ENCODE measurements at places on chromosomes 3 and 15. TPM values are rescaled to one million over a fixed set of nuclear protein-coding genes. Genes with fewer than 3 reads are reported as not detected.
A peak's percentile ranks its signal among the peaks of the same experiment; 100 is the strongest.

Gene SIDT1
- 48.3 TPM for total RNA-seq

GRCh38 chr3:64815789-64816188 is 128.0 kb upstream of the ADAMTS9 start:
- no peak overlapping the region for H3K4me3 ChIP-seq
- no peaks in the 10 kb centered on the region for H3K36me3 ChIP-seq
- no peak for DNase-seq
- no peaks in the 10 kb centered on the region for H3K27me3 ChIP-seq

DNA sequence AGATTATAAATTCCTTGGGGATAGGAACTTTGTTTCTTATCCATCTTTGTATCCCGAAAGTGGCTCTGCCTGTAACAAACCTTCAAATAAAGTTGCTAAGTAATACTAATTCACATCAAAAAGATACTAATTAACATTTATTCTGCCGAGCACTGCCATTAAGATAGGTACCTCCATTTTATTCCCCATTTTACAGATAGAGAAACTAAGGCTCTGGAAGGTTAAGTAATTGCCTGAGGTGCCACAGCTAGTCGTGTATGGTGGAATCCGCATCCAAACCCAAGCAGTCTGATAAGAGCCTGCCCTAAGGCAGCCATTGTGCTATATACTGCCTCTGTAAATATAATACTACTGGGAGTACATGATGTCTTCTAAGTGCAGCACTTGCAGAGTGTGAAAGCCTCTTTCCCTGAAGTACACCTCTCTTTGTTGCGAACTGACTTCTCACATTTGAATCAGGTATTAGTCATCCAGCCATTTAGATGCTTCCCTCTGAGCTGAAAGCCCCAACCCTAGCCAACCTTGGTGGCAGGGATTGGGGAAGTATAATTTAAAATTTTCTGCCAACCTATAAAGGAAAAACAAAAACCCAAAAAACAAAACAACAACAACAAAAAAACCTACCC is 78.5 kb upstream of the CHD2 start:
- no peaks in the 10 kb centered on the region for H3K36me3 ChIP-seq
- DNase-seq, result no peak
- H3K4me3 ChIP-seq, result peak overlapping the region; percentile 33

Gene SNTN
- total RNA-seq, result not detected

GRCh38 chr3:180881065-180881801 is 31.2 kb upstream of the FXR1 start:
- DNase-seq, result no peak
- no peak overlapping the region for H3K27ac ChIP-seq
- no peaks in the 10 kb centered on the region for H3K36me3 ChIP-seq

- DNase-seq, result no peak
- no peak overlapping the region for H3K27ac ChIP-seq
- H3K4me3 ChIP-seq, result no peak overlapping the region
- peaks cover 3% of the 10 kb centered on the region for H3K27me3 ChIP-seq
Observed at GRCh38 chr3:57949344-57949743, 58.9 kb upstream of the FLNB start.

- no peak overlapping the region for H3K27ac ChIP-seq
- peak; percentile 41 for DNase-seq
- peaks cover 4% of the 10 kb centered on the region for H3K4me1 ChIP-seq
- peaks cover 64% of the 10 kb centered on the region for H3K27me3 ChIP-seq
- peak overlapping the region; percentile 9 for H3K4me3 ChIP-seq
Observed at GRCh38 chr15:29570948-29571791, 251.1 kb downstream of the TJP1 start.

GRCh38 chr3:137165117-137165806 is 207.5 kb downstream of the IL20RB start:
- no peaks in the 10 kb centered on the region for H3K4me1 ChIP-seq
- H3K4me3 ChIP-seq, result no peak overlapping the region
- no peaks in the 10 kb centered on the region for H3K36me3 ChIP-seq
- H3K27ac ChIP-seq, result no peak overlapping the region

DNA sequence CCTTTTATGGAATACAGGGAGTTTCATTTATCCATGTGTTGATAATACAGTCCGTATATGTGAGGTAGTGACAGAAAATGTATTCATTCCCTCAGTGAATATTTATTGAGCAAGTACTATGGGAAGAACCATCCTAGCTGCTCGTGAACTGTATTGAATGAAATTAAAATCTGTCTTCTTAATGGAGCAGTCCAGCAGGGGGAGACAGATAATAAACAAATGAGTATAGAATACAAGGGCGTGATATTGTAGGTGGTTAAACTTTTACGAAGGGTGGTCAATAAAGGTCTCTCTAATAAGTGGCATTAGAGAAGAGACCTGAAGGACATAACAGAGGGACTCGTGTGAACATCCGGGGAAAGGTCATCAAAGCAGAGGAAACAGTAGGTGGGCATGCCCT is 62.7 kb upstream of the OSTN start:
- DNase-seq, result no peak
- H3K4me1 ChIP-seq, result no peaks in the 10 kb centered on the region
- no peak overlapping the region for H3K27ac ChIP-seq
- H3K4me3 ChIP-seq, result no peak overlapping the region

Gene OR4F6
- total RNA-seq, result not detected

Gene CFAP161
- not detected for total RNA-seq

DNA sequence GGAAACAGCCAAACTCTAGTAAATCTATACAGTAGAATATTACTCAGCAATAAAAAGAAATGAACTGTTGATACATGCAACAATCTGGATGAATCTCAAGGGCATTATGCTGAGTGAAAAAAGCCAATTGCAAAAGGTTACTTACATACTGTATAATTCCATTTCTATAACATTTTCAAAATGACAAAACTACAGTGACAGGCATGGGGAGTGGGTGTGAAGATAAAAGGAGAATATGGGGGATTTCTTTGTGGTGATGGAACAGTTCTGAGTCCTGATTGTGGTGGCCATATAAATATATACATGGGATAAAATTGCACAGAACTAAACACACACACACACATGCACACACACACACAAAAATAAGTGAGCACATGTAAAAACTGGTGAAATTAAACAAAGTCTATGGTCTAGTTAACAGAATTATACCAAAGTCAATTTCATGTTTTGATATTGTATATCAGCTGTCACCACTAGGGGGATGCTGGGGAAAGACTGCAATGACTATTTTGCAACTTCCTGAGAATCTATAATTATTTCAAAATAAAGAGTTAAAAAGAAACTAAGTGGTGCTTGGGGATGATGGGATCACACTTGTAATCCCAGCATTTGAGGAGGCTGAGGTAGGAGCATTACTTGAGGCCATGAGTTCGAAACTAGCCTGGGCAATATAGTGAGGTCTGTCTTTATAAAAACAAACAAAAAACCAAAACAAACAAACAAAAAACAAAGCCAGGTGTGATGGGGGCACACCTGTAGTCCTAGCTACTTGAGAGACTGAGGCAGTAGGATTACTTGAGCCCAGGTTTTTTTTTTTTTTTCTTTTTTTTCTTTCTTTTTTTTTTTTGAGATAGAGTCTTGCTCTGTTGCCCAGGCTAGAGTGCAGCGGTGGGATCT is 66.0 kb downstream of the SPTSSB start:
- DNase-seq, result no peak
- no peak overlapping the region for H3K4me3 ChIP-seq
- no peak overlapping the region for H3K27ac ChIP-seq
- H3K36me3 ChIP-seq, result peaks cover 22% of the 10 kb centered on the region
- peaks cover 17% of the 10 kb centered on the region for H3K4me1 ChIP-seq

Gene CPN2
- total RNA-seq, result not detected

GRCh38 chr3:117868766-117869165 is 1159.2 kb downstream of the TUSC7 start:
- H3K27ac ChIP-seq, result no peak overlapping the region
- no peak for DNase-seq
- no peaks in the 10 kb centered on the region for H3K4me1 ChIP-seq
- no peaks in the 10 kb centered on the region for H3K36me3 ChIP-seq

DNA sequence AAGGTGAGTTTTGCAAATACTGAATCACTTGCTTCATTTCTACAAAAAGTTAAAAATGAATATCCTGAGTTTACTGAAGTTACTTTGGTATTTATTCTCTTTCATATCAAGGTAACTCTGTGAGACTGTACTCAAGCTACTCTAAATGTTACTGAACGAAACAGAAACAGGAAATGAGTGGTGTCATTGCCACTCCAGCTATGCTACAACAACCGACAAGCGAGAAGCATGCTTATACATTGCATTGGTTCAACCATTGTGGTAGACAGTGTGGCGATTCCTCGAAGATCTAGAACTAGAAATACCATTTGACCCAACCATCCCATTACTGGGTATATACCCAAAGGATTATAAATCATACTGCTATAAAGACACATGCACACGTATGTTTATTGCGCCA is 313.2 kb upstream of the THBS1 start:
- peaks cover 11% of the 10 kb centered on the region for H3K4me1 ChIP-seq
- H3K36me3 ChIP-seq, result no peaks in the 10 kb centered on the region
- no peak overlapping the region for H3K4me3 ChIP-seq
- peaks cover 4% of the 10 kb centered on the region for H3K27me3 ChIP-seq
- no peak for DNase-seq

- H3K27ac ChIP-seq, result peak overlapping the region; percentile 96
- no peaks in the 10 kb centered on the region for H3K27me3 ChIP-seq
- peak overlapping the region; percentile 96 for H3K4me3 ChIP-seq
Observed at GRCh38 chr3:18442756-18443664, 17.9 kb upstream of the SATB1 start.

GRCh38 chr3:39409514-39410136 is 3.1 kb downstream of the RPSA start:
- H3K4me3 ChIP-seq, result peak overlapping the region; percentile 57
- H3K36me3 ChIP-seq, result peaks cover 42% of the 10 kb centered on the region
- H3K4me1 ChIP-seq, result peaks cover 48% of the 10 kb centered on the region

DNA sequence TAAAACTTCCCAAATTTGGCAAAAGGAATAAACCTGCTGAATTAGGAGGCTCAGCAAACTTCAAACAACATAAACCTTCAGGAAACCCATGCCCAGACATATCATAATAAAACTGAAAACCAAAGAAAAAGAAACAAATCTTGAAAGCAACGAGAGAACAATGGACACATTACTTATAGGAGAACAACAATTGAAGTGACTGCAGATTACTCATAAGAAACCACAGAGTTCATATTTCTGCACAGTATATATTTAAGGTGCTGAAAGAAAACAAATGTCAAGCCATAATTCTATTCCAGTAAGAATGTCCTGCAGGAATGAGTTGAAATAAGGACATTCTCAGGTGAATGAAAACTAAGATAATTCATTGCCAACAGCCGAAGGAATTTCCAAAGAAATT is 80.8 kb upstream of the PROK2 start:
- DNase-seq, result no peak
- no peaks in the 10 kb centered on the region for H3K36me3 ChIP-seq
- no peak overlapping the region for H3K4me3 ChIP-seq
- no peaks in the 10 kb centered on the region for H3K4me1 ChIP-seq
- peaks cover 57% of the 10 kb centered on the region for H3K27me3 ChIP-seq

DNA sequence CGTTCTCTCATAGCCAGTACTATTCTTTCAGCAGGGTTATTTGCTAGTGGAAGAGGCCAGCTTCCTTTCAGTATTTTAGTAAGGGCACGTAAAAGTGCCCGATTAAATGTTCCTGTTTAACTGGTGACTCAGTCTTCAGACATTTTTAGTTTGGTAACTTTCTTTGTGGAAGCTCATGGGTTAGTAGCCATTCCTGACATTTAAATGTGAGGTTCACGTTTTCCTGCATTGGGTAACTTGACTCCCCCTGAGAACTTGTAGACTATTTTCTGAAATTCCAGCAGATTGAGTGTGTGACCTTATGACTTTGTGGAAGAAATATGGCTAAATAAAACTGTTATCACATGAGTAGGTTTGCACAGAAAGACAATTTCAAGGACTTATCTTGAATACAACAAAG is 16.9 kb downstream of the ABHD2 start:
- H3K36me3 ChIP-seq, result peaks cover 15% of the 10 kb centered on the region
- no peak overlapping the region for H3K4me3 ChIP-seq
- DNase-seq, result no peak

Gene PRTG
- total RNA-seq, result not detected

Gene TNK2
- total RNA-seq, result 136 TPM

Gene LARP6
- total RNA-seq, result not detected

Gene ZNF860
- total RNA-seq, result not detected

- no peak overlapping the region for H3K27ac ChIP-seq
- H3K4me1 ChIP-seq, result no peaks in the 10 kb centered on the region
- H3K27me3 ChIP-seq, result no peaks in the 10 kb centered on the region
- peaks cover 3% of the 10 kb centered on the region for H3K36me3 ChIP-seq
- no peak for DNase-seq
- no peak overlapping the region for H3K4me3 ChIP-seq
Observed at GRCh38 chr3:143617050-143617449, 231.2 kb downstream of the SLC9A9 start.

Gene C2CD4A
- total RNA-seq, result not detected

GRCh38 chr3:98644168-98644567 is 50.8 kb upstream of the CPOX start:
- H3K36me3 ChIP-seq, result no peaks in the 10 kb centered on the region
- H3K4me3 ChIP-seq, result no peak overlapping the region
- H3K4me1 ChIP-seq, result peaks cover 4% of the 10 kb centered on the region
- H3K27ac ChIP-seq, result no peak overlapping the region
- no peak for DNase-seq

- H3K4me3 ChIP-seq, result peak overlapping the region; percentile 85
- H3K27ac ChIP-seq, result peak overlapping the region; percentile 97
- DNase-seq, result peak; percentile 60
- H3K4me1 ChIP-seq, result peaks cover 14% of the 10 kb centered on the region
- H3K27me3 ChIP-seq, result peaks cover 3% of the 10 kb centered on the region
Observed at GRCh38 chr3:196431181-196432136, 768 bp downstream of the UBXN7 start.
